Nucleus accumbens (tissue), 56 donors: ENCODE measurements at places on chromosomes 13 and 19.

- DNase-seq, result no peak
These were observed 8.5 kb downstream of the ACTMAP start for GRCh38 chr19:40741527-40742390.

DNA sequence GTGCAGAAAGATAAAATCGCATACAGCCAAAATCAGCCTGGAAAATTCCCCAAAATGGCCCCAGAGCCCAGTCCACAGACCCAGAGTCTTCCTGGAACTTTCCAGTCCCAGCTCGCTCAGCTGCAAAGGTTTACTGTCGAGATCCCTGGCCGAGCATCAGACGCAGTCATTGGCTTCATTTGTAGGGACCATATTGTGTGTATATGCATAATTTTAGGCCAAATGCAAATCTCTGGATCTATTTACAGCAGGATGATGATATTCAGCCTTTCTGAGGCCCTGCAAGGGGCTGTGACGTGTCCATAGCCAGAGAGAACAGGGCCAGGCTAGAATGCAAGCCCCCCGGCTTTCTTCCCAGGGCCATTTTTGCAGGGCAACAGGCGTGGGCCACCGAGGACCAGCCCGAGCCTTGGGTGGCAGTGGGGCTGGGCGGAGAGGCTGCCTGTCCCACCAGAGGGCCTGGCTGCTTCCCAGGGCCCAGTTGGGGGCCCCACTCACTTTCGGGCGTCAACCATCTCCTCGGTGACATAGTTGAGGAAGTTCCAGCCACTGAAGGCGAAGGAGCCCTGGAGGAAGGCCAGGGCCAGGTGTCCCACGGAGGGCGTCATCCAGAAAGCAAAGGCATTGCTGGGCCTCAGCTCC is 13.7 kb downstream of the SLC7A10 start:
- DNase-seq, result no peak

GRCh38 chr19:34964598-34964997 is 569 bp upstream of the ZNF792 start:
- no peak for DNase-seq

DNA sequence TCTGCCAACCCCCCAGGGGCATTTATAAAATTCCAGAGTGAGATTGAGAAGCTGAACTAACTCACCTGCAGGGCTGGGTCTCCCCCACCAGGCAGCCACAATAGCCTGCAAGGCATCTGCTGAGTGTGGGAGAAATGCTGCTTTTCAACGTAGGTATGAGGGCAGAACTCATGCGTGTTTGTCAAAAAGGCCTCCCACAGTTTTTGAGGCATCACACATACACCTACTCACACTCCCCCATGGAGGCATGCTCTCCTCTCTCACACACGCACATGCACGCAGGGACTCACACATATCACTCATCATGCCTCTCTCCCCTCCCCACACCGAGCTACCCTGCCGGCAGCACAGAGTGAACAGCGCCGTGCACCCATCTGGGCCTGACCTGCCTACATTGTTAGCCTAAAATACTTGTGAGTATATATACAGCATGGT is 390.5 kb downstream of the FGF9 start:
- no peak for DNase-seq

DNA sequence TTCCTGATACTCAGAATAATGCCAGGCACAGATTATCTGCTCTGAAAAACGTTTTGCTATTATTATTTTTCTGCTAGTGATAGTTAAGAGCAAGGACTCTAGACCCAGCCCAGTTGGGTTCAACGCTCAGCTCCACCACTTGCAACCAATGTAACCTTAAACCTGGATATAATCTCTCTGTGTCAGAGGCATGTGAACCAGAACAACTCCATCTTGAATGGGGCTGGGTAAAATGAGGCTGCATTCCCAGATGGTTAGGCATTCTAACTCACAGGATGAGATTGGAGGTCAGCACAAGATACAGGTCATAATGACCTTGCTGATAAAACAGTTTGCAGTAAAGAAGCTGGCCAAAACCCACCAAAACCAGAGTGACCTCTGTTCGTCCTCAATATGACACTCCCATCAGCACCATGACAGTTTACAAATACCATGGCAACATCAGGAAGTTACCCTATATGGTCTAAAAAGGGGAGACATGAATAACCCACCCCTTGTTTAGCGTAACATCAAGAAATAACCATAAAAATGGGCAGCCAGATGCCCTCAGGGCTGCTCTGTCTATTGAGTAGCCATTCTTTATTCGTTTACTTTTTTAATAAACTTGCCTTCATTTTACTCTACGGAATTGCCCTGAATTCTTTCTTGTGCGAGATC is 13.6 kb downstream of the FAM187B start:
- no peak for DNase-seq

- DNase-seq, result no peak
These were observed 134.7 kb downstream of the KLF5 start for GRCh38 chr13:73193554-73193953.

DNA sequence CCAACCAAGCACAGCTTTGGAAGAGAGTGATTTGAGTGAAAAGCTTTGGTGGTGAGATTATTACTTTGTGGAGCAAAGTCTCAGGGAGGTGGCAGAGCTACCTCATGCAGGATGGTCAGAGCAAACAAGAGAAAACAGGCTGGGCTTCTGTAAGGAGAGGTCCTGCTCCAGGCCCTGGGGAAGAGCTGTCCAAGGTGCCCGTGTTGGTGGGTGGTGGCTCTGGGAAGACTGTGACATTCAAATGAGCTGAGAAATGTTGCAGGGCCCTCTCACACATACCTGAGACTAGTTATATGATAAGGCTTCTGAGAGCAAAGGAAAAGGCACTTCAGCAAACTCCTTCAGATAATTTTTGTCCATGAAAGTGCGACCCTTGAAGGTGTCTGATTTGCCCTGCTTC is 205.5 kb upstream of the SOX21 start:
- DNase-seq, result no peak

DNA sequence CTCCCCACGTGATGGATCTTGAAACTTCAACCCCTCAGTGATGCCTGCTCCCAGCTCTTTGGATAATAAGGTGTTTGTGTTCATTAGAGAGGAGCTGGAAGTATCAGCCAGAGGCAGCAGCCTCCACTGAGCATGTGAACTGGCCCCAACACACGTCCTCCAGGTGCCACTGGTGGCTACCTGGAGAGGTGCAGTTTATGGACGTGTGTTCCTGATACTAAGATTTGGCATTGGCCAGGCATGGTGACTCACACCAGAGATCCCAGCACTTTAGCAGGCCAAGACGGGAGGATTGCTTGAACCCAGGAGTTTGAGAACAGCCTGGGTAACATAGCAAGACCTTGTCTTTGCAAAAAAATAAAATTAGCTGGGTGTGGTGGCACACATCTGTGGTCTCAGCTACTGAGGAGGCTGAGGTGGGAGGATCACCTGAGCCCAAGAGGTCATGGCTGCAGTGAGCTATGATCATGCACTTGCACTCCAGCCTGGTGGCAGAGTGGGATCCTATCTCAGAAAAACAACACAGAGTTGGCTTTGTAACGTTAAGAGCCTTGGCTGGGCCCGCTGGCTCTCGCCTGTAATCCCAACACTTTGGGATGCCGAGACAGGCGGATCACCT is 34.4 kb downstream of the SLC25A42 start:
- no peak for DNase-seq

DNA sequence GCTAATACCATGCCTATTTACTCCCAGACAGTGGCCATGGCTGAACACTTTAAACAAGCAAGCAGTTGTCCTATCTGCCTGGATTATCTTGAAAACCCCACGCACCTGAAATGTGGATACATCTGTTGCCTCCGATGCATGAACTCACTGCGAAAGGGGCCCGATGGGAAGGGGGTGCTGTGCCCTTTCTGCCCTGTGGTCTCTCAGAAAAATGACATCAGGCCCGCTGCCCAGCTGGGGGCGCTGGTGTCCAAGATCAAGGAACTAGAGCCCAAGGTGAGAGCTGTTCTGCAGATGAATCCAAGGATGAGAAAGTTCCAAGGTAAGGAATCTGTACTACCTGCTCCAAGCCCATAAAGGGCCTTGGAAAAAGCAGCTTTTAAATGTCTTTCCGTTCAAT is 8.6 kb downstream of the RFPL4AL1 start:
- DNase-seq, result no peak

DNA sequence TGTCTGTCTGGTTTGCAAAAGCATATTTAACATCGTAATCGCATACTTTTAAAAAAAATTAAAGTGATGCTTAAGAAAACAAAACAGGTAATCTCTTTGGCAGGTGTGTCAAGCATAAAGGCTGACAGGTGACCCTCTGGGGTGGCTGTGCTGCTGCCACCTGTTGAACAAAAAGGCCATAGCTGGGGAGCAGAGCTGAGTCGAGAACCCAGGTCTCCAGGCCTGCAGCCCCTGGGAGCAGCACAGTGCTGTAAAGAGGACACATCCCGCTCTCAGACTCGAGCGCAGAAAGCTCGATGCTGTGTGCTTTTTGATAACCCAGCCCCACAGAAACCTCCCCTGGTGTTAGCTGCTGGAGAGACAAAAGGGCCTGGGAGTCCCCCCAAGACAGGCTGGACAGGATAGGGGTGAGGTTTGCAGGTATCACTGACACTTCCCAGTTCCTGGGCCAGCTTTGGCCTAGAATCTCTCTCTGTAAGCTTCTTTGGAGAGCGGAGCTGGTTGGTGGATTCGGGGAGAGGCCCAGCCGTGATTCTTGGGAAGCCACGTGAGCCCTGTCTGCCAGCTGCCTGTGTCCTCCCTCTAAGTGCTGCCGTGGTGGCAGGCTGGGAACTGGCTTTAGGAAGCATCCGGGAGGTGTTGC is 66.9 kb downstream of the C13orf42 start:
- DNase-seq, result no peak

GRCh38 chr13:95201814-95202651 is 99.2 kb downstream of the ABCC4 start:
- DNase-seq, result no peak

GRCh38 chr13:110872768-110873638 is 41.9 kb downstream of the ANKRD10 start:
- DNase-seq, result no peak

DNA sequence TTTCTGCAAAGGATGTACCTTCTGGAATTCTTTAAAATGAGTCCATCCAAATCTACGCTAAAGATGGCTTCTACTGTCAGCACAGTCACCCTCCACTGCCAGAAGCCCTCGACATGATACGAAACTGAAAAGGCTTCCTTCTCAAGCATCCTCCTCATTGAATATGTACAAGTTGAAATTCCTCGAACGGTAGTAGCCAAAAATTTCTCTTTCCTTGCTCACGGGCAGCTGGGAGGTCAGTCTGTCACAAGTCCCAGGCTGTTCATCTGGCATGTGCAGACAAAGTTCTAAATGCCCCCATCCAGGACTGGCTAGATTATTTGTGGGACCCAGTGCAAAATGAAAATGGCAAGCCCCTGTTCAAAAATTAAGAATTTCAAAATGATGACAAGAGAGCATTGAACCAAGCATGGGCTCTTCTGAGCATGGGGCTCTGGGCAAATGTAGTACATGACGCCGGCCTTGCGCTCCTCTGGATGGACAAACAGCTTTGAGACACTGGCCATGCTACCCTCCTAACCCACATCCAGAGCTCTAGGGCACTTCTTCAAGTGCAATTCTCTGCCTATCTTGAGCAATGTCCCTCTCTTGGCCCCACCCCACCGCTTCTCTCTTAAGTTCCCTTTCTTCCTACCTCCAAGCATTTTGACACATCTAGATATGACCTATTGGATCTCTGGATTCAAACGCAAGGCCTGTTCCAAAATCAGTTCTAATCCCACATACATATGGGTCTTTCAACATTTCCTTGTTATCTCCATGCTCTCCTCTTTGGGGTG is 78.9 kb upstream of the FLT1 start:
- no peak for DNase-seq

- no peak for DNase-seq
These were observed 166.9 kb downstream of the DLEU7 start for GRCh38 chr13:50676602-50677001.

- DNase-seq, result no peak
These were observed 39.1 kb upstream of the TFDP1 start for GRCh38 chr13:113545455-113545930.

DNA sequence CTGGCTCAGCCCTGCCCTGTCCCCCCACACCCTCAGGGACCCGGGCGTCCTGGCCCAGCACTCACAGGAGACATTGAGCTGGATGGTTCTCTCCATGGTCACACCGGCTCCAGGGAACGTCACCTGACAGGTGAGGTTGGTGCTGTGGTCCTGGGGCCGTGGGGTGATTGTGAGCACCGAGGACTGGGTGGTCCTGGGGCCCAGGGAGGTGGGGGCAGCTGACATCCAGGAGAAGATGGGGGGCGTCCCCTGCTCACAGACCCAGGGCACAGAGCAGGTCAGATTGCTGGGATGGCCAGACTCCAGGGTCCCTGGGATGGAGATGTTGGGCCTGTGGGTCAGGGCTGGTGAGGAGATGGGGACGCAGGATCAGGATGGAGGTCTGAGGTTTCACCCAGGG is 854 bp downstream of the SIGLEC6 start:
- DNase-seq, result no peak

GRCh38 chr19:47729799-47730520 is 15.4 kb upstream of the NOP53 start:
- DNase-seq, result peak; percentile 5

GRCh38 chr19:35812220-35813042 is at the start of gene PRODH2:
PRODH2 (minus strand) TSS chr19:35812845; CDS start chr19:35812805, 40 bp downstream.
- no peak for DNase-seq

DNA sequence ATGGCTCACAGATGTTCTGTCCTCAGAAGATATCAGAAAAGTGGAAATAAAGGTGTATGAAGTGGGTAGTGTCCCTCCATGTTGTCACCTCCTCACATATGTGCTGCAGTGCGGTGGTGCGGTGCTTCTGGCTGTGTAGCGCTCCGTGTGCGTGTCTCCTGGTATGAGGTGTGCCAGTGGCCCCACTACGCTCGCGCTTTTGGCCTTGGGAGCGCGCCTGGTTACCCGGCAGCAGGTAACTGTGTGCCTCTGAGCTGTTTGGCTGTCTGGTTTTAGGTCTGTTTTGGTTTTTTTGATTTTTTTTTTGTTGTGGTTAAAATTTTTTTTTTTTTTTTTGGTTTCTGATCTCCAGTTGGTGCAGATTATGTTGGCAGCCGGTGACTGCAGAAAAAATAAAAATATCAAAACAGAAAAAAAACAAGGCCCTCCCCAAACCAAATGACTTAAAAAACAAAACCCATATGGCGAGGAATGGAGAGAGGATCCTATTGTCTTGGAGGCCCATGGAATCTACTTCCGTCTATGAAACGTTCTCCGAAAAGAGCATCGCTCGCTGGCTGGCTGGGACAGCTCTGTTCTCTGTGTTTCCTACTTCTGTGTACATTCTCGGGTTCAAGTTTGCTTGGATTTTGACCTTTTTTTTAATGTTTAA is 7.9 kb downstream of the HNRNPL start:
- no peak for DNase-seq

GRCh38 chr13:22275393-22275792 is 604.5 kb downstream of the FGF9 start:
- DNase-seq, result no peak
